ENCODE measurements at places on chromosomes 3 and 15.

GRCh38 chr15:61056386-61056785 is 172.7 kb downstream of the RORA start:
- DNase-seq, result no peak

- DNase-seq, result no peak
Measured at GRCh38 chr15:62453981-62454380, 288.9 kb upstream of the C2CD4B start.

DNA sequence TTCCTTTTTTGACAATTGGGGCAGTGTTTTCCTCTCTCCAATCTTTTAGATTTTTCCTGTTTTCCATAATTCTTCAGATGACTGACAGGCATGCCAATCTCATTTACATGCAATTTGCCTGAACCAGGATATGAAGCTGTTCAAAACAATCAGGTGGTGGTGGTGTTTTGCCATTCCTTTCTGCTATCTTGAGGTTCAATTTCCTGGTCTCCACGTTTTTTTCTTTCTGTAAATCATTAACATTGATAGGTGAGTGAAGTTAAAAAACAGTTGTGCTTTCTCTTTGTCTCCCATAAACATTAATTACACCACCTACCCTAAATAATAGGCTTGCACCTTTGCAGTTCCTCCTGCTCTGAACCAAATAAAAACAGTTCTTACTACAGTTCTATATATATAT is 49.1 kb downstream of the C2CD4A start:
- no peak for DNase-seq

DNA sequence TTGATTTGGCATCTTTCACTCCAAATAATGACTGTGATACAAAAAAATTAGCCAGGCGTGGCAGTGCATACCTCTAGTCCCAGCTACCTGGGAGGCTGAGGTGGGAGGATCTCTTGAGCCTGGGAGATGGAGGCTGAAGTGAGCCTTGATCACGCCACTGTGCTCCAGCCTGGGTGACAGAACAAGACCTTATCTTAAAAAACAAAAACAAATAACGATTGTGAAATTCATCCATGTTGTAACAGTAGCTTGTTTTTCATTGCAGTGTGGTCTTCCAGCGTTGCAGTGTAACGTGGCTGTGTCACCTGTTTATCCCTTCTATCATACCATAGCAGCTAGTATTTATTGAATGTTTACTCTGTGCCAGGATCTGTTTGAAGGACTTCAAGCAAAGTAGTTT is 120.9 kb downstream of the ITPR1 start:
- no peak for DNase-seq

- no peak for DNase-seq
Measured at GRCh38 chr3:68059628-68060152, 405.3 kb upstream of the SUCLG2 start.
